ENCODE measurements at places on chromosomes 13 and 19. TPM values are rescaled to one million over a fixed set of nuclear protein-coding genes. Genes with fewer than 3 reads are reported as not detected.

The ANKLE1 gene
- total RNA-seq = 6.8 TPM

DNA sequence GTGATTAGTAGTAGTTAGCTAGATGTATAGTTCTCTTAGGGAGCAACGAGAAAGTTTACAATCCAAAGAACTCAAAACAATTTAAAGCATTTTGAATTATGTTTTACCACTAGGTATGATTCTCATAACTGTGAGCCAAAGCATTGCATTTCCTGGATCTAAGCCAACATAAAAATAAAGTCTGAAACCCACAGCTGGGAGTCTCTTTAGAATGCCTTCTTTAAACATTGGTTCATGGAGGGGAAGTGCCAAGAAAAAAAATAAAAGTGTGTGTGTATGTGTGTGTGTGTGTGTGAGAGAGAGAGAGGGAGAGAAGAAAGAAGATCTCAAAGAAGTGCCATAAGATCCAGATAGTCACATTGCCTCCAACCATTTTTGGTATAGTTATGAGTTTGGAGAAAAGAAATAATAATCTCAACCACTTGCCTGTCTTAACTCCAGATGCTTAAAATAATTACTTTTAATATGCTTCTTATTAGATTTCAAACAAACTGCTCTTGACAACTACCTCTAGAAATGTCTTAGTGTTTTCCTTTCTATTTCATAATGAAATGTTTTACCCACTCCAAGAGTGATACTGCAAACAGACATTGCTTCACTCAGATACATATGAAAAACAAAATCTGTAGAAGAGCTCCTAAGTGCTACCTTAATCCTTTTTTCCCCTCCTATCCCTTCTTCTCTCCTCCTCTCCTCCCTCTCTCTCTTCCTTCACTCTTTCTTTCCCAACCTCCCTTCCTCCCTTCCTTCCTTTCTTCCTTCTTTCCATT lies 554.1 kb downstream of the KCTD12 start:
- no peak for DNase-seq

The TEKTIP1 gene
- total RNA-seq = 1.1 TPM

GRCh38 chr13:75178436-75178835 lies 303.5 kb downstream of the TBC1D4 start:
- DNase-seq = no peak

GRCh38 chr19:406135-406781 lies 2.7 kb downstream of the C2CD4C start:
- peak; percentile 46 for DNase-seq

GRCh38 chr19:46490774-46491173 lies 4.9 kb downstream of the PNMA8B start:
- no peak for DNase-seq

DNA sequence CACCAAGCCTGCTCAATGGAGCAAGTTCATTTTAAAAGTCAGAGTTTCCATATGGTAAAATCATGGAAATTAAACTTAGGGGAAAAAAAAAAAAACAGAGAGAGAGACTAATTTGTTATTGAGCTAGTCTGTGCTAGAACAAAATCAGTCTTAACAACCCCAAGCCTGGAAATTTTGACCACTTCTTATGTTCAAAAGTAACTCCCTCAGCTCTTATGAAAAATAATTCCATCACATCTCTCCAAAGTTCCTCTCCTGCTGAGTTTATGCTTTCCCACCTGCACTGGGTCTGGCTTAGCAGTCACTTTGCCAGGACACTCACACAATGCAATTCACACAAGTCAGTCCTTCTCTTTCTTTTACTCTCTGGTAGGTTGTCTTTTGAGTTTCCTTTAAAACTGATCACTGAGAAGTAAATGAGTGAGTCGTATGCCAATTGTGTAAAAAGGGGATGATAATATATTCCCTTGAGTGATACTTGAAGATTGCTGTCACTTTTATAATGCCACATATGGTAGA lies 92.6 kb downstream of the ENOX1 start:
- DNase-seq = no peak

GRCh38 chr13:74765955-74766354 lies 631.8 kb upstream of the KLF12 start:
- no peak for DNase-seq

The ZNF790 gene
- 7.2 TPM for total RNA-seq

DNA sequence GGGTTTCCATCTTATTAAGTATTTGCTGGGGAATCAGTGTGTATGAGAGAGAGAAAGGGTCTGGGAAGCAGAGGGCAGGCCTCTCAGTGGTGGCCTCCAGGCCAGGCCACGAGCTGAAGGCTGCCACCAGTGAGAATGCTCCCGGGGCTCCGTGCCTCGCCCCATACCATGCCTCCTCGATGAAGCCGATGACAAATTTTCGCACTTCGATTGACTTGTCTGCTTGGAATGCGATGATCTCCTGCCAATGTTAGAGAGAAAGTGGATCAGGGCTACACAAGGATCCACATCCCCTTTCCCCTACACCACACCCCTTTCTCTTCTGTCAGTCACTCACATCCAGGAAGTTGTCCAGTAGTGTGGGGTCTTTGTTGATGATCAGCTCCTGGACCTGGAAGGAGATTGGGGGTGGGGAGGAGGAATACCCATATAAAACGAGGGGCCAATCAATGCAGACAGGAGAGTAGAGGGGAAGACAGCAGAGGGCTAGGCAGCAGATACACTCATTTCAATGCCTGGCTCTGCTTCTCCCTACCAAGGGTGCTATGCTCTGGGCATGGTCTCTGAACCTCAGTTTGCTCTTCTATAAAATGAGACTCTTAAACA lies 10.7 kb downstream of the SYMPK start:
- no peak for DNase-seq

The CCNA1 gene
- 4.0 TPM for total RNA-seq

The ZNF628 gene
- 10.8 TPM for total RNA-seq

- DNase-seq = no peak
These were observed 9.8 kb upstream of the MZF1 start for GRCh38 chr19:58582985-58583384.

- no peak for DNase-seq
These were observed 7.8 kb upstream of the UBL3 start for GRCh38 chr13:29858231-29858630.

The SMIM44 gene
- total RNA-seq = not detected

The DACH1 gene
- total RNA-seq = 0.57 TPM

DNA sequence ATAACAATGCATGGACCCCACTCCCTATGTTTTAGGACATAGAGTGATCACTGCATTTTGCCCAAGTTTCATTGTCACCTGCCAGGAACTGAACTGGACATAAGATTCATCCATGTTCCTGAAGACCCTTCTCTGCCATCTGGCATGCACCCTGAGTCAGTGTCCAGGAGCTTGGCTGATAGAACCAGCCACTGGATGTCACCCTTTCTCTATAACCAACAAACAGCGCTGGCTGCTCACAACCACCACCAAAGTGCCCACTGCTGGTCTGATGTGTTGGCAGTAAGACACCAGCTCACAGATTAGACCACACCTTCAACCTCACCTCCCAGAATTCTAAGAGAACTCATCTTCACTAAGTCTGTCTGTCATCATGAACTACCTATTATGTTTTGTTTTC lies 333.4 kb downstream of the ITGBL1 start:
- DNase-seq = peak; percentile 33

The ZMYM2 gene
- total RNA-seq = 159 TPM

The GDF15 gene
- 4.1 TPM for total RNA-seq

- DNase-seq = no peak
These were observed 1070.6 kb downstream of the PCDH9 start for GRCh38 chr13:66159511-66159910.

DNA sequence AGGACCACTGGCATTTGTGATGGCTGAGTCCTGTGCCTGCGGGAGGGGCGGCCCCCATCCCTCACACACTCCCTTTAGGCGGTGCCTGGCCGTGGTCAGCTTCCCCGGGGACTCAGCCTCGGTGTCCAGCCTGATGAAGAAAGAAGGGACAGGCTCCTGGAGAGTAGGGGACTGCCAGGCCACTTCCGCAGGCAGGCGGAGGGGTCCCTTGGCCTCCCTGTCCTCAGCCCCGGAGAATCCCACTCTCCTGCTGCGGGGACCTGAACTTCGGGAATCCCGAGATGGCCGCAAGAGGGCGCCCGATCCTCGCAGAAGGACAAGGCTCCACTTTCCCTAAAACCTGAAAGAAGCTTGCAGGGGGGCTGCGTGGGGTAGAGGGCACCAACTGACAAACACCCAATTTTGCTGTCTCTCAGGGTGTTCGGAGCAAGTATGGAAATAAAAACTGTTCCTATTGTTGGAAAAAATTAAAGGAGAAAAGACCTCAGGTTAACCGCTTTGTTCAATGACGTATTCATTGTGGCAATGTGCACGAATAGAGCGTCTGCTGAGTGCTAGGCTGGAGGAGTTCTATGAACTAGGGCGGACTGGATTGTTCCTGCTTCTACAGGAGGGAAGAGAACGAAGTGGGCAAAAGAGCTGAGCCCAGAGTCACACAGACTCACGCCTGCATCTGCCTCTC lies 297.3 kb downstream of the ZNF536 start:
- no peak for DNase-seq

Measured in H1 (cell line).